ENCODE measurements at places on chromosomes 6 and 20.

GRCh38 chr20:32823078-32823477 lies 3.3 kb downstream of the MAPRE1 start:
- no peak for DNase-seq

DNA sequence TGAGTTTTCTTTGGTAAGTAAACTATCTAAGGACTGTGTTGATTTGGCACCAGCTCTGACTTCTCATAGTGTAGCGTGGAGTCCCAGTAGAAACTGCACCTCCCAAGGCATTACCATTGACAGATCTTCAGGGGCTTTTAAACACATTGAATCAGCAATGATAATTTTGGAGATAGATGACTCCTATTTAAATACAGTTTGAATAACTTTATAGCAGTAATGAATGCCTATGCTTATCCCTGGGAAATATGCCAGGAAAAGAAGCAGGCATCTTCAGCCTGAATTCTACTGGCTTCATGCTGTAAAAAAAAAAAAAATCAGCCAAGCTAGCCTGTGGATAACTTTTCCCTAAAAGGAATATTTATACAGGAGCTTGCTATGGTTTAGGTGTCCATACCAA lies 895.9 kb downstream of the EYS start:
- no peak for DNase-seq

DNA sequence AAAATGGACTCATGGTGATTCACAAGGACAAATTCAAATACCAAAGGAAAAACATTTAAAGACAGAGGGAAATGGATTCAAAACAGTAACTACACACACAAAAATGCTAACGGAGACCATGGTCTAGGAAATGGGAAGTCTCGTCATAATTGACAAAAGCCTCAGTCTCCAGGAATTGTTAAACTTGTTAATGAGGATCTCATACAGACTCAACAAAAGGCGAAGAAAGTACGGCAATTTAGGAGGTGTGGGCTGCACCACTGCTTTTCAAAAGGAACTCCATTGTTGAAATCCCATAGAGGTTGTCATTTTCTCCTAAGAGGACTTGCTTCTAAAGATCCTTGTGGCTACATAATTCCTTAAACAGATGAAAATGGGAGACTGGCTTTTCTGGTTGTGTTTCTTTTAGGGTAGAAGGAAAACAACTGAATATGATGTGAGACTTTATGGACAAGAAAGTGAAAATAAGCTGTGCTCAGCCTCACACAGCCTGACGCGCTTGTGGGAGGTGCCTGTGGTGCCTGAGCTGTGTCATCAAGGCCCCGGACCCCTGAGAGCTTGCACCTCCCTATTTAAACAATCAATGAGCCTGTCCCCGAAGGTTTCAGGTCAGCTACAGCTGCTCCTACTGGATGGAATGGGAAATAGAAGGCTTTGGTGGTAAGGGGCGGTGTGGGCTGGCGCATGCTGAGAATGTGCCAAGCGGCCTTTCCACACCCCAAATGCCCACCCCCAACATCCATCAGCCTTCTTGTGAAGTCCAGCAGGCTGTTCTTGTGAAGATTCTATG lies 2.5 kb upstream of the CLDN20 start:
- no peak for DNase-seq

DNA sequence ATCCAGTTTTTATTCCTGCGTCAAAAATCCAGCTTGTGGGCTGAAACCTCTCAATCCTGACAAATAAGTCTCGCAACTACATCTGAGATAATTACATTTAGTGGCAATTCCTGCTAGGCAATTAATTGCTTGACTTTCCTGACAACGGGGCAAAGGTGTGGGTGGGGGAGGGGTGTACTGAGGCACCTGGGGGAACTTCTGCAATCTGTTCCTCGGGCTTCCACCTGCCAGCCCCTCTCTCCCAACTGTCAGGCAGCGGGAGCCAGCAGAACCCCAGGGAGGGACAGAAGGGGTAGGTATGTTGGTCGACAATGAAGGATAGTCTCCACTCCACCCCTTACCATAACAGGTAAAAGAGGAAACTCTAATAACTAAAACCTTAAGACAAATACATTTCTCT lies 6.8 kb downstream of the C6orf52 start:
- DNase-seq: no peak

- DNase-seq: no peak
These were observed 4.7 kb upstream of the MAP3K4 start for GRCh38 chr6:160986851-160987250.

GRCh38 chr6:42118162-42119001 lies 24.0 kb downstream of the C6orf132 start:
- DNase-seq: no peak

DNA sequence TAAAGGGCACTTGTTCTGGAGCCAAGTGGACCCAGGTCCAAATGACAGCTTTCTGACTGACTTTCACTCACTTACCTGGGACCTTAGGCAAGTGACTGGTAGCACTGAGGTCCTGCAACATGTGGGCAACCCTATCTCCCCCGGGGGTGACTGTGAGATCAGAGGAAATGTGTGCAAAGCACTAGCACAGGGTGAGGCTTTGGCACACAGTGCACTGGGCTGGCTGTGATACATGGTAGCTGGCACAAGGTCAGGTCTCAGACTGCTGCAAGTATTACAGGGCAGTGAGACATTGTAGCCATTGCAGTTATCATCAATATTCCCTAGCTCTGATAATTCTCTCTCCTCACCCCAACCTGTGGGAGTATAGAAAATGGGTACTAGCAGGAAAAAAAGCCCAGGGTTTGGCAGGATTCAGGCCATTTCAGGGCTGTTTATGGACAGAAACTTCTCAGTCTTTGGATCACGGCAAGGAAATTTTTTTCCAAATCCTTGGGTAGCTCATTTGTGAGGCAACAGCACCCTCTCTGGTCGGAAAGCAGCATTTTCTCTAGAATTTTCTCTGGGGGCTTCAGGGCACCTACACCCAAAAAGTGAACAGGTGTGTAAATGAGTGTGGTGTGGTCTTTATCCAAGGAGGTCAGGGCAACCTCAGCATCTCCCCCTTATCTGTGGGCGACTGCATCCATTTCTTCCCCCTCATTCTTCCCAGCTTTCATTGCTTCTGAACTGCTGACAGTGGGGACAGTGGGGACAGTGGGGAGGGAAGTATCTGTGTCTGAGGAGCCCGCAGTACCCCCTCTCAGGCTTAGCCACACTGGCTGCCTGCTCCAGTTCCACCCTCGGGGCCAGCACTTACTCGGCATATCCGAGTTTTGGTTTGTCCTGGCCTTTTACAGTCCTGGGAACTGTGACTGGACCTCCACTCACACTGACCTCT lies 148.7 kb upstream of the PHACTR3 start:
- no peak for DNase-seq

GRCh38 chr6:36224918-36225461 lies 28.4 kb downstream of the BRPF3 start:
- DNase-seq: no peak

Data from glutamatergic neuron (in vitro differentiated cells).